ENCODE measurements at places on chromosomes 5 and 9. TPM values are rescaled to one million over a fixed set of nuclear protein-coding genes. Genes with fewer than 3 reads are reported as not detected.

GRCh38 chr5:137997726-137998213, 35.1 kb downstream of the FAM13B start:
- DNase-seq = no peak
- peaks cover 8% of the 10 kb centered on the region for H3K4me1 ChIP-seq
- no peak overlapping the region for H3K4me3 ChIP-seq
- H3K27me3 ChIP-seq = no peaks in the 10 kb centered on the region
- no peak overlapping the region for H3K27ac ChIP-seq

GRCh38 chr5:95649842-95650620, 3.5 kb downstream of the RFESD start:
- no peak overlapping the region for H3K4me3 ChIP-seq
- no peak for DNase-seq
- H3K27me3 ChIP-seq = no peaks in the 10 kb centered on the region

DNA sequence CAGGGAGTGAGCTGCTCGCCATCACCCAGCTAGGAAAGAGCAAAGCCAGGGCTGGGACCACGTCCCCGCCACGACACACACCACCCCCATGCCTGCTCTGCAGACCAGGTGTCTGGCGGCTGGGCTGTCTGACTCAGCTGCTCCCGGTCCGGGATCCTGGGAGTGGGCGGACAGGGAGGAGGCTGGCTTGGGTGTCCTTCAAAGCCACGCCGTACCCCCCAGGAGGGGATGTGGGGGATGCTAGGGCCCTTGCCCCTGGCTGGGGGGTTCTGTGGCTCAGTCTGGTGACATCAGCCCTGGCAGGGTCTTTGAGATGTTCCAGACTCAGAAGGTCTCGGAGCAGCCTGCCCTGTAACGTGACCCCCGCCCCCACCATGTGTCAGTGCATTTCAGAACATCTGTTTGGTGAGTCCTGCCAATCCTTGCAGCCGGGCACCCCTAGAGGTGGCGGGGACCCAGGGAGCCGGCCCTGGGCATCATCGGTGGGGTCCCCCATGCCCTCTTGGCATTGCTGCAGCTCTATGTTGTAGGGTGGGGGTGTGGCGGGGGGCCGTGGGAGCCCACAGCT, 62.3 kb downstream of the HMCN2 start:
- no peak overlapping the region for H3K4me3 ChIP-seq
- H3K27me3 ChIP-seq = no peaks in the 10 kb centered on the region
- no peaks in the 10 kb centered on the region for H3K4me1 ChIP-seq
- no peak overlapping the region for H3K27ac ChIP-seq
- H3K36me3 ChIP-seq = no peaks in the 10 kb centered on the region

- H3K27ac ChIP-seq = no peak overlapping the region
- no peaks in the 10 kb centered on the region for H3K36me3 ChIP-seq
- no peaks in the 10 kb centered on the region for H3K27me3 ChIP-seq
- DNase-seq = peak; percentile 70
Measured at GRCh38 chr9:68804911-68805889, 100.2 kb downstream of the PIP5K1B start.

DNA sequence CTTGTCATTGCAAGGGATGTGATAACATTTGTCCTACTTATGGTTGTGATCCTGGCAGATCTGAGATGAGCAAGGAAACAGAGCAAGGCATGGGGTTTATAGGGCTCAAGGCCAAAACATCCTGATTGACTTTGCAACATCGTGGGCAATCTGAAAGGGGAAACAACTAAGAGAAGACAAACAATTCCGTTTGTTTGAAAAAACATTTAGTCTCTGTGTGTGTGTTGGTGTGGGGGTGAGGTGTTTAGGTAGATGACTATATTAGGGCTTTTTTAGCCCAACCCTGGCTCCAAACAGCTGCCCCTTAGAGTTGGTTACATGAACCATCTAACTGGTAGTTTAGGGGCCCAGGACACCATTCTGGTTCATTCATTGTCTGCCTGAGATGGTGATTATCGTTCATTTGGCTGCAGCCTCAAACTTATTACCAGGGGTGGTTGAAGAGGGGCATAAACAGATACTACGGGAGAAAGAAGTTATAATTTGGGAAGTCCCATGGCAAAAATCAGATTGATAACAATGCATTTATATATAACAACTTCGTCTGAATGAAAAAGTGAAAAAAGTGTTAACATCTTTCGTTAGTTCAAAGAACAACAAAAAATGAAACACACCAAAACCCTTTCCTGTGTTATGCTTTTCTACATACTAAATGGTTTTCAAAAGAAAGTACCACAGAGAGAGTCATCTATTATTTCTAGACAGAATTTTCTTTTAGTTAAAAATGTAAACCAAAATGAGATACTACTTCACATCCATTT, 5.7 kb downstream of the FYB1 start:
- no peak overlapping the region for H3K4me3 ChIP-seq
- H3K27ac ChIP-seq = no peak overlapping the region
- peaks cover 82% of the 10 kb centered on the region for H3K4me1 ChIP-seq
- no peaks in the 10 kb centered on the region for H3K36me3 ChIP-seq
- no peak for DNase-seq
- no peaks in the 10 kb centered on the region for H3K27me3 ChIP-seq

DNA sequence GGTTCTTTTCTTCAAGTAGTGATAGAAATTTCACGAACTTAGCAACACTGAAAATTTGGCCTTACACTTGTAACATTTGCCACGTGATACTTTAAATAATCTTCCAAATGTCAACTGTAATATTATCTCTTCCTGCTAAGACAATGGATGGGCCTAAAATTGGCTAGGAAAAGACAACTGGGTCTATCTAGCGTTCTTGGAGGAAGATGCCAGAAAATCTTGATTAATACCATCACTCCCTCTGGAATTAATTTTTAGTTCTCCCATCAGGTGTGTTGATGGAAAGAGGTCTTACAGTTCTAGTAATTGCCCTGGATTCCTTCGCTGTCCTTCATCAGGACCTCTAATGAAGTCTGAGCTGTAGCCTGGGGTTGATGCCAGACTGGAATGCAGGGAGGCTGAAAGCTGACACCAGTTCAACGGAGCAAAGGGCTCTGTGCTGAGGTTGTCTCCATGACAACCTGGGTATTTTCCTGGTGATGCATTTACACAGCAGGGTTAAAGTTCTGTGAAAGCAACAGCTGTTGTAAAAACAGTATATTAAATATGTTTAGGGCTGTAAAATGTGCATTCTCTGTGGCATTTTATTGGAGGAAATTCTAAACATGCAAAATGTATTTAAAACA, 92.3 kb downstream of the GAS1 start:
- H3K27ac ChIP-seq = no peak overlapping the region
- peak; percentile 69 for DNase-seq
- no peak overlapping the region for H3K4me3 ChIP-seq
- H3K4me1 ChIP-seq = no peaks in the 10 kb centered on the region

- peak; percentile 78 for DNase-seq
- peak overlapping the region; percentile 100 for H3K27ac ChIP-seq
- H3K27me3 ChIP-seq = no peaks in the 10 kb centered on the region
- peaks cover 46% of the 10 kb centered on the region for H3K4me1 ChIP-seq
- H3K4me3 ChIP-seq = peak overlapping the region; percentile 64
- no peaks in the 10 kb centered on the region for H3K36me3 ChIP-seq
Measured at GRCh38 chr9:70411121-70411929, 3.1 kb downstream of the KLF9 start.

GRCh38 chr9:108978205-108978604, 35.1 kb downstream of the CTNNAL1 start:
- no peaks in the 10 kb centered on the region for H3K36me3 ChIP-seq
- no peak for DNase-seq
- no peaks in the 10 kb centered on the region for H3K27me3 ChIP-seq
- H3K4me3 ChIP-seq = no peak overlapping the region

DNA sequence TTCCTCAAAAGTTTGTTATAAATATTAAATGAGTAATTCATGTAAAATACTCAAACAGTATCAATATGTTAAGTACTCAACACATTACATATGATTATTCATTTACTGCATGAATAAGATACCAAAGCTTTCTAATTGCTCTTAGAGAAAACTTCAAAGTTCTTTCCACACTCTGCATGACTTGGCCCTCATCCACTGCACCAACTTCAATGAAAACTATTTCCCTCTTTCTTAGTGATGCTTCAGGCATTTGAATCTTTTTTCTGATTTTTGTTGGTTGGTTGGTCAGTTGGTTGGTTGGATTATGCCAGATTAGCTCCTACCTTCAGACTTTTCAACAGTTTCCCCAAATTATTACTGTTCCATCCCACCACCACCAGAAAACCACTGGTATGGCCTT, 314.7 kb upstream of the RGMB start:
- no peak overlapping the region for H3K4me3 ChIP-seq
- no peaks in the 10 kb centered on the region for H3K4me1 ChIP-seq
- H3K27ac ChIP-seq = no peak overlapping the region
- DNase-seq = no peak

- DNase-seq = no peak
- no peaks in the 10 kb centered on the region for H3K36me3 ChIP-seq
Measured at GRCh38 chr5:29822521-29822920, 1371.0 kb upstream of the CDH6 start.

Gene ANKRD31
- 0.09 TPM for total RNA-seq

Gene C9orf50
- not detected for total RNA-seq

Gene CEL
- 1.1 TPM for total RNA-seq

Gene FAM78A
- total RNA-seq = 18.1 TPM

All from left lung (tissue), 14 donors.